ENCODE measurements at places on chromosomes 13 and 19.

GRCh38 chr13:77139306-77139705, 112.3 kb upstream of the FBXL3 start:
- no peaks in the 10 kb centered on the region for H3K27me3 ChIP-seq
- no peak for DNase-seq
- no peaks in the 10 kb centered on the region for H3K4me1 ChIP-seq

- DNase-seq, result no peak
- H3K36me3 ChIP-seq, result no peaks in the 10 kb centered on the region
- no peaks in the 10 kb centered on the region for H3K27me3 ChIP-seq
- H3K4me3 ChIP-seq, result no peak overlapping the region
Measured at GRCh38 chr13:94478913-94479312, 569 bp downstream of the DCT start.

- no peak overlapping the region for H3K27ac ChIP-seq
- peaks cover 6% of the 10 kb centered on the region for H3K4me1 ChIP-seq
- H3K36me3 ChIP-seq, result no peaks in the 10 kb centered on the region
- H3K4me3 ChIP-seq, result no peak overlapping the region
- H3K27me3 ChIP-seq, result no peaks in the 10 kb centered on the region
Measured at GRCh38 chr13:35697186-35697730, 220.8 kb upstream of the MAB21L1 start.

DNA sequence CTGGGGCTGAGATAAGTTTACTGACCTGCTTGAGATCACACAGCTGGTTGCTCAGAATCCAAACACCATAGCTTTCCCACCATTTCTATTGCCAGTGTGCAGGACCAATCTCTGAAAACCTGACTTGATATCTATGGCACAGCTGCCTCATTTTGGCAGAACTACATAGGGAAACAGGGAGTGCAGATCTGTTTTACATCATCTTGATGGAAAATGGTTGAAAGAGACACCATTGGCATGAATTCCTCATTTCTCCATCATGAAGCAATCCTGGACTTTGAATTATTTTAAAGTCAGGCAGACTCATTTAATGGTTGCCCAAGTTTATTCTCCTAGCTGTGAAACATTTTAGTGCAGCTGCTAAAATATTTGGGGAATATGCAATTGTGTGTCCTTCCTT, 1628.2 kb upstream of the SLC10A2 start:
- no peaks in the 10 kb centered on the region for H3K4me1 ChIP-seq
- peak; percentile 11 for DNase-seq
- H3K4me3 ChIP-seq, result no peak overlapping the region
- H3K27me3 ChIP-seq, result no peaks in the 10 kb centered on the region
- H3K27ac ChIP-seq, result no peak overlapping the region

- no peaks in the 10 kb centered on the region for H3K4me1 ChIP-seq
- DNase-seq, result no peak
- no peak overlapping the region for H3K4me3 ChIP-seq
- H3K27me3 ChIP-seq, result no peaks in the 10 kb centered on the region
- H3K27ac ChIP-seq, result no peak overlapping the region
Measured at GRCh38 chr13:99647596-99647985, 146.3 kb downstream of the TM9SF2 start.

DNA sequence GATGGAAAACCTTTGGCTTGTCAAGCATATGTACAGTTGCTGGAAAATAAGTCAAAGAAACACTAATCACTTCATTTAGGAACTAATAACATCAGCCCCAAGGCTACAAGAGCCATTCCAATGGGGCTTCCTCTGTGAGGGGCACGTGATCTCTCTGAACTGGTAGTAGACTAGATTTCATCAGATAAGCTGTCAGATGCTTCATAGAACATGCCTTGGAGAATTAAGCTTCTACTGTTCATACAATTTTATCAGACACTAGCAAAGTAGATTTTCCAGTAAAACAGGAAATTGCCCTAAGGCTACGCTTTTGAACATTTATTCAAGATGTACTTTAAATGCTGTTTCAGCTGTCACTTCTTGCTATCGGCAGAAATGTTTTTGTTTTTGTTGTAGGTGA, 107.8 kb downstream of the EDNRB start:
- H3K27ac ChIP-seq, result no peak overlapping the region
- H3K4me1 ChIP-seq, result no peaks in the 10 kb centered on the region
- H3K4me3 ChIP-seq, result no peak overlapping the region
- no peak for DNase-seq
- no peaks in the 10 kb centered on the region for H3K36me3 ChIP-seq
- no peaks in the 10 kb centered on the region for H3K27me3 ChIP-seq

DNA sequence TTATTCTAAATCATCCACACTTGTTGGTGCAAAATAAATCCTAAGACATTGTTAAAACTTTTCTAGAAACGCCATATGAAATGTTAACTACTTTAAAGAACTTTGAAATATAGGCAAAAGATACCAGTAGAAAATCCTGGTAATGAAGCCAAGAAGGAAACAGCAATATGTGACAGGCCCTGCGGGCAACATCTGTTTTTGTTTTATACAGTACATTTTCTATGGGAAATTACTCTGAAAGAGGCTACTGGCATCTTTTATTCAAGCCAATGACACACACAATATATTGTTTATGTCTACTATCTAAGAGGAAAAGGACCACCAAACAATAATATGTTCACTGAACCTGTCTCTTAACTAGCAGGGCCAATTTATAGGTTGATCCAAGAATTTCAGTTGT, 829.7 kb downstream of the PCDH17 start:
- H3K4me3 ChIP-seq, result no peak overlapping the region
- no peaks in the 10 kb centered on the region for H3K4me1 ChIP-seq
- no peak overlapping the region for H3K27ac ChIP-seq
- no peaks in the 10 kb centered on the region for H3K36me3 ChIP-seq

DNA sequence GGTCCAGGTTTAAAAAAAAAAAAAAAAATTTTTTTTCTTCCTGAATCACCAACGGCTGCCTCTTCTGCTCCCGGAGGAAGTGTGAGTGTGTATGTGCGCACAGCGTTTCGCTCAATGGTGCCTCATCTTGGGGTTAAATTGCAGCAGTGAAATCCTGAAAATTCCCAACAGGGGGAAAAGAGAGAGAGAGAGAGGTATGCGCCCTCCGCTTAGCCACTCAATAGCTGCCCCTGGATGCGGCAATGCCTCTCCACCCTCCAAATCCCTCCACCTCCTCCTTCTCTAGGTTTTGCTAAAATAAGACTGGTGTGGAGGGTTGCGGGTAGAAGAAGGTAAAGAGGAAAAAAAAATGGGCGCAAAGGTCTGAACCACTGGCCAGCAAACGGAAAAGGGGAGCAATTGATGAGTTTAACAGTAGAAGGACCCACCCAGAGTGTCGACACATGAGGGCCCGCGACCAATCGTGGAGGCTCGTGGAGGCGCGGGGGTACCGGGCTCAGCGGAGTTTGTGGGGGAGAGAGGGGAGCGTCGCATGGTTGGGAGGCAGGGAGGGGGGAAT, 853 bp upstream of the CACNA1A start:
- H3K4me1 ChIP-seq, result peaks cover 15% of the 10 kb centered on the region
- H3K36me3 ChIP-seq, result no peaks in the 10 kb centered on the region
- no peak overlapping the region for H3K4me3 ChIP-seq
- peaks cover 17% of the 10 kb centered on the region for H3K27me3 ChIP-seq

DNA sequence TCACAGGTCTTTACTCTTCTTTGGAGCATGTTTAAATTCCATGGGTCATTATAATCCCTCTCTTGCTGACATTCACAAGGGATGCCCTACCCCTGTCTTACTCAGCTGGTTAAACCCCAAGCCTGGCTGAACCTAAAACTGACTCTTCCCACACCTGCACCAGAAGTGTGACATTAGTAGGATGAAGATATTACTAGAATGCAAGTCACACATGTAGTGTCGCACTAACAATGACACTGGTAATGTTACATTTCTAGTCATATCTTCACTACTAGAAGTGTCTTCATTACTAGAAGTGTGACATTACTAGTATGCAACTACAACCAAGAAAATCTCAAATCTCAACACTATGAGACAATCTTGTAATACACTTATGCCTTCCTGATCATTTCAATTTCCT, 14.2 kb downstream of the ZAR1L start:
- H3K4me3 ChIP-seq, result no peak overlapping the region
- no peak overlapping the region for H3K27ac ChIP-seq
- no peaks in the 10 kb centered on the region for H3K36me3 ChIP-seq
- no peaks in the 10 kb centered on the region for H3K4me1 ChIP-seq
- no peaks in the 10 kb centered on the region for H3K27me3 ChIP-seq
